ENCODE measurements at places on chromosomes 6 and 20.
A peak's percentile ranks its signal among the peaks of the same experiment; 100 is the strongest.

DNA sequence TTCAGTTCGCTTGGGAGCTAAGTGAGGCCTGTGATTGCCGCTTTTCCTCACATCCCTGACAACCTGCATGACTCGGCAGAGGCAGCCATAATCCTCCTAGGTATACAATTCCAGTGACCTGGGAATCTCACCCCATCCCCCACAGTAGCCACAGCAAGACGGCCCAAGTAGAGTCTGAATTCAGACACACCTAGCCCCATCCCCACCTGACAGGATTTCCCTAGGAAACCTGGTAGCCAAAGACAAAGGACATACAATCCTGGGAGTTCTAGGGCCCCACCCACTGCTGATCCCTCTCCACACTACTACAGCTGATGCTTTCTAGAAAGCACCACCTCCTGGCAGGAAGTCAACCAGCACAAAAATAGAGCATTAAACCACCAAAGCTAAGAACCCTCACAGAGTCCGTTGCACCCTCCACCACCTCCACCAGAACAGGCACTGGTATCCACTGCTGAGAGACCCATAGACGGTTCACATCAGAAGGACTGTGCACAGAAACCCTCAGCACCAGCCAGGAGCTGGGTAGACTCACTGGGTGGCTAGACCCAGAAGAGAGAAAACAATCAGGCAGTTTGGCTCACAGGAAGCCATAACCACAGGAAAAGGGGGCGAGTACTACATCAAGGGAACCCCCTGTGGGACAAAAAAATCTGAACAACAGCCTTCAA, 17.9 kb upstream of the RUNX2 start:
- peak; percentile 4 for DNase-seq

DNA sequence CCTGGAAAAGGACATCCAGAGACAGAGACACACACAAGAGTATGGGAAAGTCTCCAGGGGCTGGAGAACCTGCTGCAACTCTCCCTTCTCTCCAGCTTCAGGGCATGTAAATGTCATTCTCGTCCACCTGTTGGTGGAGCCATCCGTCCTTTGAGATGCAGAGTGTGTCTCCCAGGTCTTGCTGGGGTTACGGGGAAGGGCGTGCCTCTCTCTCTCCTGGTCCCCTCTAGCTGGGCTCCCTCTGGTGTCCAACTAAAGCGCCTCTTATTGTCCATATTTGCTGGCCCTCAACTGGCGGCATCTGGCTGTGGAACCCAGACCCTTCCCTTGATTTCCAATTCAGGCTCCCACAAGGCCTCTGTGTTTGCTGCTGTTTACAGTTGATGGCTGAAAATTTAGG, 244.1 kb downstream of the BMP7 start:
- no peak for DNase-seq

DNA sequence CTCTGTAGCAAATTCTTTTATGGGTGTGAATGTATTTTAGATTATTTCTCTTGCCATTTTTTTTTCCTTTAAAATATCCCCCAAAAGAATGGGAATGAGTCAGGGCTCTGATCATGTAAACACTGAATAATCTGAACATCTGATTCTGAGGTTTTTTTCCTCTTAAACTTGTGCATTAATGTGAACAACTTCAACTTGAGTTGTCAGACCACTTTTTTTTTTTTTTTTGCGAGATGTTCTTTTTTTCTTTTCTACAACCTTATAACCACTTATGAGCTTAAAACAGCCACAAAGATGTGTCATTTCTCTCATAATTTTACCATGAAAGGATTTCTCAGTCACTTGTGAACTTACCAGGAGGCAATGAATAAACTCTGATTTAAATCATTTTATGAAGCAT, 85.3 kb downstream of the TBC1D7 start:
- no peak for DNase-seq

GRCh38 chr6:52576392-52577021, 353 bp downstream of the TRAM2 start:
- peak; percentile 34 for DNase-seq

GRCh38 chr6:152697634-152698033, at the start of gene MYCT1:
TSS of gene MYCT1 (plus strand) at chr6:152697897. CDS start at chr6:152697903, 6 bp downstream.
- no peak for DNase-seq

GRCh38 chr6:19492636-19493405, 344.3 kb upstream of the ID4 start:
- DNase-seq: no peak

GRCh38 chr6:83365931-83366330, 64.9 kb downstream of the ME1 start:
- no peak for DNase-seq

All from stimulated activated CD4-positive, alpha-beta T cell treated with anti-CD3 and anti-CD28 coated beads, Interleukin-1b, Interleukin-23, amount 100 ng/mL, for 24 hours (primary cell).